ENCODE measurements at places on chromosomes 7 and 10.

GRCh38 chr7:48183370-48183743 lies 12.1 kb downstream of the ABCA13 start:
- no peak for DNase-seq

- no peak for DNase-seq
Observed at GRCh38 chr7:42064534-42064933, 172.5 kb downstream of the GLI3 start.

DNA sequence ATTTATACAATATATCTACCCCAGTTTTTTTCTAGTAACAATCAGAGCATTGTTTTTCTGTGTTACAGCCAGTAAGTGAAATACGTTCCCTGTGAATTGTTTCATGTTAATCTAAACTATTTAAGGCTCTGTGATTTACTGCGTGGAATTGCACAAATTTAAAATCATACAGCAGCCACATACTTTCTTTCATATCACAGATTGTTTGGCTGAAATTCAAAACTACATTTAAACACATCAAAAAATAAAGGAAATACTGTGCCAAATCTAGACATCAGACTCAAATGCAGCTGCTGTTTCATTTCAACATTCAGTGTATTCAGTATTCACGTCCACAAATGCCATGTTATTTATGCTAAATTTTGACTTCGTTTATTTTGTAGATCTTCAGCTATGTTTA lies 242.6 kb upstream of the HGF start:
- peak; percentile 74 for DNase-seq

- no peak for DNase-seq
Observed at GRCh38 chr10:77456414-77456813, 181.2 kb downstream of the KCNMA1 start.

GRCh38 chr7:28815369-28815927 lies 142.7 kb downstream of the TRIL start:
- DNase-seq = no peak

DNA sequence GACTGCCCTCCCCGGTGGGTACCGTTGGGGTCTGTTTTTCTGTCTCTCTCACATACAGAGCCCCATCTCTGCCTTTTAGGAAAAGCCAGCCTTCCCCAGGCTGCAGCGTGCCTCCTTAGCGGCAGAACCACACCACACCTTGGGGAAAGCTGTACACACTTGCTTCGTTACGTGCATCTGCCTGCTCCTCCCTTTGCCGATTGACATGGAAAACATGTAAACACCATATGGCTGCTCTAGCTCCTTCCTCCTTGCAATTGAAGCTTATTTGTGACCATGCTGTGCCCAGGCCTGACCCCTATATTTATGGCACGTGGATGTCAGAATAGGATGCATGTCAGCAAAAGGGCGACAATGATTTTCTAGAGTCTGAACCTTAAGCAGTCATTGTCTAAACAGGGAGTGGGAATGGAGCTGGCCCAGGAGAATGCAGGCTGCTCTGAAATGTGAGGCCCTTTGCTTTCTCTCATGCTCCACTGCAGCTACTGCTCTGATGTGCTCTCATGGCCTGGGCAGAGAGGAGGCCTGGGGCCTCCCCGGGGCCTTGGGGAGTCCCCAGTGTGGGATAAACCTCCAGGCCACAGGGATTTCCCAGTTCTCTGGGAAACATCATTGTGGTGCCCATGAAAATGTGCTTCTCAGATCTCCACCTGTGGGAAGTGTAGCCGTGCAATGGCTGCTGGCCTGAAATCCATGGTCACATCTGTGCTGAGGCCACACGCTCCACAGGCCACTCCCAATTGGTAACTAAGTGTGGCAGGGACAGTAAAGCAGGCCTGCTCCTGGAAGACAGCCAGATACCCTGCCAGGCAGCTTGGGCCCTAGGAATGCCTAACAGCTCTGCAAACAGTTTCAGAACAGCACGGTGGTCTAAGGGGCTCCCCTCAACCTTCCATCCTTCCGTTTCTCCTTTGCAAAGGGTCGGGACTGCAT lies 18.6 kb downstream of the PDE6C start:
- DNase-seq = no peak

DNA sequence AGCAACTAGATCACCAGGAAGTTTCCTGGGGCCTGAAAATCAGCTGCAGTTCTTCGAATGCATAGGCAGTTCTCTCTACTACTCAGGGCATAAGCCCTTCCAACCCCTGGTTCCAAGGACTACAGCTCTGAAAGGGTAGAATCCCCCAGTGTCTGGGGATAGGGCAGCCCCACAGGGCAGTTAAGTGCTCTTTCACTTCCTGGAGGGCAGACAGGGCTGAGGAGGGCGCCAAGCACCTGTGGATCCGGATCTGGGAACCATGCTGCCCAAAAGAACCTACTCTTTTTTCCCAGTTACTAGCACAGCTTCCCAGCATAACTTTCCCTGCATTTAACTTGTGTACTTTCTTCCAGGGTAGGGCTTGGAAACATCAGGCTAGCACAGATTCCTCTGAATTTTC lies 41.1 kb downstream of the CXCL12 start:
- DNase-seq = no peak

GRCh38 chr7:72334698-72335097 lies 77.4 kb downstream of the CALN1 start:
- no peak for DNase-seq

GRCh38 chr10:131547129-131547799 lies 235.7 kb upstream of the TCERG1L start:
- DNase-seq = no peak

DNA sequence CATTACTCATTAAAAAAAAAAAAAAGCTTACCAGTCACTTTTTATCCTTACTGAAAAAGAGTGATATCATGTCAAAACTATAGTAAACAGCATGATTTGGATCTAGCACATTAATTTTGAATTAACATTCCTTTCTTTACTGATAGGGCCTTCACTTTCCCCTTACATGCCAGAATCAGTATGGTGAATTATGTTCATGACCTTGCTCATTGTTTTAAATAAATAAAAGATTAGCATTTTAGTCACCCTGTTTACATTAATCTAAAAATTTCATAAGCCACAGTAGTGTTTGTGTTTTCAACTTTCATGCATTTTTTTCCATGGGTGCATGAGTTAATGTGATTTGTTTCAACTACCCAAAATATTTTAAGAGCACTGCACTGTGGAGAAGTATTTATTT lies 160.8 kb downstream of the TFEC start:
- DNase-seq = no peak

- peak; percentile 100 for DNase-seq
Observed at GRCh38 chr10:5944389-5945189, 32.8 kb downstream of the IL15RA start.

- peak; percentile 39 for DNase-seq
Observed at GRCh38 chr7:4951903-4952636, 6.9 kb downstream of the MMD2 start.

DNA sequence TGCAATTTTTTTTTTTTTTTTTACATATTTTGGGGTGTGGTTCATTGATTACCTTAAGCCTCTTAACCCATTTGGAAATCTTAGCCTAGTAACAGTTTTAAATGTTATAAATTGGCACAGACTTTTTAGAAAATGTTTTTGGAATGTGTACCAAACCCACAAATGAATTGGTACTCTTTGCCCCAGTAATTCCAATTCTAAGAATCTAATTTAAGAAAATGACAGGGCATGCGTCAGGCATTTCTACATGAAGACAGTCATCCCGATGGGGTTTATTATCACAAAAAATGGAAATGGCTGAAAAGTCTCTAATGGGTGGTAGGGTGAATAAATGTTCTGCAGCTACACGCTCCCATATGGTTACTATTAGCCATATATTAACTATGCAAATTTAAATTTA lies 54.9 kb downstream of the ITIH5 start:
- DNase-seq = no peak

DNA sequence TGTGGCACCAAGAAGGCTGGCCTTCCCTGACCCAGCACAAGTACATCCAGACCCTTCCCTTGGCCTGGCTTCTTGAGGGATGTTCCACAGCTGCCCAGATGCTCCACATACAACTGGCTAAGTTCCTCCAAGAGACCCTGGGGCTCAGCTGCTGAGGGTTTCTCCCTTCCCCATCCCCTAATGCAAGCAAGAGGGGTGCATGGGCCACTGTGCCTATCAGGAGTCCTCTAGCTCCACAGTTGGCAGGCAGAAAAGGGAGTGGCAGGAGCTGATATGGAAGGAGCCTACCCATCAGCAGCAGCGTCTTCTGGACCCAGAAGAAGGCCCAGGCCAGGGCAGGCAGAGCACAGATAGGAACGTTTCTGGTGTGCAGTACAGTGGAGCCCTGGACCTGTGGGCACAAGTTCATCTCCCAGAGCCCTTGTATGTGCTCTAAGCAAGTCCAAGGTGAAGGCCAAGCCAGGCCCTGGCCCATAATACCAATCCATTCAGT lies 26.2 kb downstream of the VSIR start:
- DNase-seq = no peak
